ENCODE measurements at places on chromosomes 2 and 18.
A peak's percentile ranks its signal among the peaks of the same experiment; 100 is the strongest.

- no peak for DNase-seq
Measured at GRCh38 chr18:33835419-33835818, 257.4 kb downstream of the ASXL3 start.

GRCh38 chr2:100971221-100971620 is 30.9 kb upstream of the RPL31 start:
- no peak for DNase-seq

DNA sequence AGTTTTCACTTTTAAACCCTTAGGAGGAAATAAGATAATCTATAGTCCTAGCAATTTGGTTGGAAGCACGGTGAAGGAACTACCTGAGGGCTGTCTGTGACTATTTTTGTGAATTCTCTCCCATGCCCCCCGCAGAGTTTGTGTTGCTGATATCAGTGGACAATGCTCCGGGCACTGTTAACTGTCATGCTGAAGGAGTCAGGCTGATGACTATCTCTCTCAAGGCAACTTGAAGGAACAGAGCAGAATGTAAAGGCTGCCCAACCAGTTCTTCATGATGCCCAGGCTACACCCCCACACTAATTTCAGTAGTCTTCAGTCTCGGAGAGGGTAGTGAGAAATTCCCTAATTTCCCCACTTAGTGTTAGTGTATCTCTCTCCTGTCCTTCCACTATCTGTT is 21.6 kb upstream of the RAB6C start:
- DNase-seq, result no peak

GRCh38 chr2:3194828-3195227 is 182.8 kb downstream of the EIPR1 start:
- no peak for DNase-seq

GRCh38 chr2:54053830-54054229 is 61.6 kb upstream of the ACYP2 start:
- DNase-seq, result no peak

DNA sequence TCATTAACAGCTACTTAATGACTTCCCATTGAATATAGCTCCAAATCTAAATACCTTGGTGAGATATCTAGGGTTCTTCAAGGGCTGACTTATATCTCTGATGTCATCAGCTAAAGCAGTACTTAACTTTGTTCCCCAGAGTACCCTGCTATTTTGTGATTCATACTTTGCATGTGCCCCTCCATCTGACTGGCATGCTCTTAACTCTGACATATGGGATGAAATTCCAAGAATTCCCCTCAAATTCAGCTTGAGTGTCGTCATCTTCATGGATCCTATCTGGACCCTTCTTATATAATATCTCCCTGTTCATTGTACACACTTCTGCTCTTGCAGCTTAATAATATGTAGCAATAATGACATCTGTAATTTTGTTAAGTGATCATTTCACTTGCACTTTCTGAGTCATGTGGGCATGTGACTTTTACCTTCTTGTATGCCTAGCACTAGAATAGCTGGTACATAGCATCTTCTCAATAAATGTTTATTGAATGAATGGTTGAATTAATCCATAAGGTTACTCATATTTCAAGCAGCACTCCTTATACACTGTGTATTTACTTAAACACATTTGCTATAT is 172.9 kb downstream of the WDR7 start:
- DNase-seq, result no peak

GRCh38 chr2:156112323-156112722 is 220.2 kb downstream of the NR4A2 start:
- no peak for DNase-seq

GRCh38 chr2:111975053-111975552 is 76.7 kb downstream of the MERTK start:
- DNase-seq, result peak; percentile 97

DNA sequence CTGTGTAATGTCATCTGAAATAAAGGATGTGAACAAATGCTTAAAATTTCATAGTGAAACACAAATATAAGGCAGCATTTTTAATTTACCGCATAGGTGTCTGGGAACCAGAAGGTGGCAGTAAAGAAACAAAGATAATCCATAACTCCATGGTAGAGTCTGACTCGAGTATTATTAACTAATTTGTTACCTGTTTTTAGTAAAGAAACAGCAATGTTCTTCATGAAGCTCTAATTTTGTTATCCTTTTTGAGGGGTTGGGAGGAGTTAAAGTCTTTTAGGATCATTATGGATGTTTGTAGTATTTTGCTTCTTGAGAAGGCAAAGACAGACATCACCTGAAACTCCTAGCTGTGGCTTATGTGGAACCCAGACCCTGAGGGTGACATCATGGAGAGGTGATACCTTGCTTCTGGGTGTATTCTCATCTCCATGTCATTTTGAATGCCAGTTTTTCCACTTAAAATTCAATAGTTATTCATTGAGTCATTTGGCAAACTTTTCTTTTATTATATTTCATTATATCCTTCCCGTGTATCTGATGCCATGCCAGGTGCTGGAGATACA is 286.2 kb upstream of the EPAS1 start:
- DNase-seq, result peak; percentile 50

Measured in MCF 10A (cell line).